Thoracic aorta (tissue), 2 donors: ENCODE measurements at places on chromosomes 4 and X. TPM values are rescaled to one million over a fixed set of nuclear protein-coding genes. Genes with fewer than 3 reads are reported as not detected.

DNA sequence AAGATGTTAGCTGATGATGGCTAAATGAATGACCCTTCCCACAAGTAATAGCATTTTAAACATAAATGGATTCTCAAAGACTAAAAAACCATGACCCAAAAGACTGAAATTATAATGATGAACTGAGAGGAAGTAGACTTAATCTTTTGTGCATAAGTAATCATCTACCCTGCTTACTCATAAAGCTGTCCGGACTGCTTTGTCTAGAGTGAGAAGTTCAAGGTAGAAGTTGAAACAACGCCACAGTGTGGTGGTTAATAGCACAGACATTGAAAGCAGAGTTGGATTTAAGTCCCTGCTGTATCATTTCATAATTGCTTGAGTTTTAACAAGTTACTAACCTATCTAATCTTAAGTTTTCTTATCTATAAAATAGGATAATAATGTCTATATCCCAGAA is 346.6 kb downstream of the CENPC start:
- no peak for DNase-seq

DNA sequence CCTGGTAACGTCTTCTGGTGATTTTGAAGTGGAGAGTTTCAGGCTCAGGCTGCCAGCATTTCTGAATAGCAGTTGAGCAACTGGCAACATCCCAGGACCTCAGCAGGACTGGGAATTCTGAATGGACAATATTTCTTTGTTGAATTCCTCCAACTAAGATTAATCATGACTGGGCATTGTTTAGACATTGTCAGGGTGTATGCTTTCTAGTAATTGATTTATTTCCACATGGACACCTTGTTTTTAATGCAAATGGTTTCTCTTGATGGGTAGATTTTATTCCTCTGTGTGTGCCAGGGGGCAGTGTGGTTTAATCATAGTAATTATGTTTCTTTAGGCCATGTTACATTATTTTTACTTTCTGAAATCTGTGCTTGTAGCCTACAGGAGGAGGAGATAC is 1004.7 kb upstream of the LCORL start:
- no peak for DNase-seq

DNA sequence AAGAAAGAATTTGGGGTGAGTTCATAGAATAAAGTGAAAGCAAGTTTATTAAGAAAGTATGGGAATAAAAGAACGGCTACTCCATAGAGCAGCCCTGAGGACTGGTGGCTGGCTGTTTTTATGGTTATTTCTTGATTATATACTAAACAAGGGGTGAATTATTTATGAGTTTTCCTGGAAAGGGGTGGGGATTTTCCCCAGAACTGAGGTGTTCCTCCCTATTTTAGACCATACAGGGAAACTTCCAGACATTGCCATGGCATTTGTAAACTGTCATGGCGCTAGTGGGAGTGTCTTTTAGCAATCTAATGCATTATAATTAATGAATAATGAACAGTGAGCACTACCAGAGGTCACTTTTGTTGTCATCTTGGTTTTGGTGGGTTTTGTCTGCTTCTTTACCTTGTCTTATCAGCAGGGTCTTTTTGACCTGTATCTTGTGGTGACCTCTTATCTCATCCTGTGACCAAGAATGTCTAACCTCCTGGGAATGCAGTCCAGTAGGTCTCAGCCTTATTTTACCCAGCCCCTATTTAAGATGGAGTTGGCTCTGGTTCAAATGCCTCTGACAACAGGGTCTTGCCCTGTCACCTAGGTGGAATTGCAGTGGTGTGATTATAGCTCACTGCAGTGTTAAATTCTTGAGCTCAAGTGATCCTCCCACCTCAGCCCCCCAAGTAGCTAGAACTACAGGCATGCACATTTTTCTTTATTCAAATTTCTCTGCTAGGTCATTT is 27.1 kb downstream of the RAPGEF2 start:
- DNase-seq: no peak

GRCh38 chr4:4325321-4325720 is 35.3 kb downstream of the ZBTB49 start:
- no peak for DNase-seq

The SHROOM4 gene
- total RNA-seq: 16.0 TPM

- DNase-seq: no peak
Measured at GRCh38 chr4:82201805-82202641, 171.8 kb downstream of the HNRNPD start.

- no peak for DNase-seq
Measured at GRCh38 chrX:44953734-44954502, 80.9 kb downstream of the KDM6A start.

DNA sequence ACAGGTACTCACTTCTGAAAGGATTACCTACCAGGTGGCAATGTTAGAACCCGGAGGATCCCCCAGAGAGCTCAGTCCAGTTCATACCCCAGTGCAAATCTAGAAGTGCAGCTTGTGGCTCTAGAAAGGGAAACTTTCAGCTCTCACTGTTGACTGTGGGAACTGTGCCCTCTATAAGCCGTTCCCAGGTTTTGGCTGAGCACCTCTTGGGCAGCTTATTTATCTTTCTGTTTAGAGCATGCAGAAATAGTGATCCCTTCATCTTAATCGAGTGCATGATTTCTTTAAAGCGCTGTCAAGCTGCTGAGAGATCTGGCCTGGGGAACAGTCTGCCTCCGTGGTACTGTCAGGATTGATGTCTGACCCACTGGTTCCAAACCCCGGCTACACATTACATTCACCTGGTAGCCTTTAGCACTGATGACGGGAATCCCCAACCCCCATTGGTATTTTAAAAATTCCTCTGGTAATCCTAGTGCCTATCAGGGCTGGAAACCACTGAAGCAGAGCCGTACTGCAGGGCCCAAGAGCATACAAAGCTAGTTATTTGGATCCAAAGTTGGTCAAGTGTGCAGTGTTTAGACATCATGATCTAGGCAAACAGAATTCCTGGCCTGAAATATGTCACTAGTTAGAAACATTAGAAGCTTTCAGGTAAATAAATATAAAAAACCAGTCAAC is 103.2 kb downstream of the KLHL8 start:
- no peak for DNase-seq

DNA sequence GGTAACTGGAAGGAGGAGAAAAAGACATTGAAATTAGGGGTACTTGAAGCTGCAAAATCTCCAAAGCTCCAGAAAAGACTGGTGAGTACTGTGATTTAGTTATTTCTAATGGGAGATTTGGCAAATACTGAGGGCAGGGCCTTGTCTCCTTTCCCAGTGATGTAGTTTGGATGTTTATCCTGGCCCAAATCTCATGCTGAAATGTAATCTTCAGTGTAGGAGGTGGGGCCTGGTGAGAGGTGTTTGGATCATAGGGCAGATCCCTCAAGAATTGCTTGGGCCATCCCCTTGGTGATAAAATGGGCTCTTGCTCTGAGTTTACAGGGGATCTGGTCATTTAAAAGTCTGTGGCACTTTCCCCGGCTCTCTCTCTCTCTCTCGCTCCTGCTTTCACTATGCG is 33.1 kb upstream of the GK start:
- DNase-seq: no peak

The KCTD8 gene
- total RNA-seq: 1.8 TPM

DNA sequence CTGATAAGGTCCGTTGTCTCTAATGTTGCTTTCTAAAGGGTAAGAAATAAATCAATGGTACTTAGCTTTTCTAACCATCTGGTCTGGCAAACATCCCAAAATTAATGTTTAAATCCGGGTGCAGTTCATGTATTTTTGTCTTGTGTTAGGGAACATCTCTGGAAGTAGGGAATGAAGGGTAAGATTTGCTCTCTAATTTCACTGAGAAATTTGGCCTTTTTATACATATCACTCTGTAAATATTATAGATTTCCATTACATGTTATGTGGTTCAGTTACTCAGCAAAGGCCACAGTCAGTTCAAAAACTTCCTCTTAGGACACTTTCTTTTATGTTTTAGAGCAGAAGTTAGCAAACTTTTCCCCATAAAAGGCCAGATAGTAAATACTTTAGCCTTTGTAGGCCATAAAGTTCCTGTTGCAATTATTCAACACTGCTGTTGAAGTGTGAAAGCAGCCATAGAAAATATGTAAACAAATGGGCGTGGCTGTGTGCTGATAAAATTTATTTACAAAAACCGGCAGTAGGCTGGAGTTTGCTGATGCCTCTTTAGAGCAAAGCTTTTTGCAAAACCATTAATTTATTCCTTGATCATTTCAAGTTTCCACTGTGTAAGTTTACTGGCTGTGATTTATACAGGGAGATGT is 218.1 kb downstream of the ANTXR2 start:
- no peak for DNase-seq

DNA sequence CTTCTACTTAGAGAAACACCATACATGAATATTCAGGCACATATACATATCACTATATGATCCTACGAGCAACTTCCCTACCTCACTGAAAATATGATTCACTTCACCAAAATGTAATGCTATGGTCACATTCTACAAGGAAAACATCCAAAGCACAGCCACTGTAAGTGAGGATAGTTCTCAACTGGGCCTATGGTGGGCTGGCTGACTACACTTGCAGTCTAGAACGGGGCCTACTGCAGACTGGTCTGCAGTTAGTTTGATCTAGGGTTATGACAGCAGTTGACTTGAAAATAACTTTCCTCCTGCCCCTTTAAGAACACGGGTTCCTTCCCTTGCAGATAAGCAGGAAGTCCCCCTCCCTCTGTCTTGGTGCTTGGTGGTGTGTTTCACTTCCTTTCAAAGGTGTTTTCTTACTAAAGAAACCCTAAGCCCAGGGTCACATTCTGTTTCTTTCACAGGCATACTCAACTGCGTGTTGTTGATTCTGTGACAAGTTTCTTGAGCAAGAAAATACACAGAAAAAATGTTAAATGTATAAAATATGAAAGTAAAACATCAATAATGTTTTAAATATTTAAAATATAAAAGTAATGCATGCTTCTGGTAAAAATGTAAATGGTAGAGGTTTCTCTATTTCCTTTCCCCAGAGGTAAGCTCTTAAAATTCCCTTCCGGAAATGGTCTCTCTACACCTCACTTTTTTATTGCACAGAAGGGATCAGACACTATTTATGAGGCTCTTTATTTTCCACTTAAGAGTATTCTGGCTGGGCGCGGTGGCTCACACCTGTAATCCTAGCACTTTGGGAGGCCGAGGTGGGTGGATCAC is 18.0 kb upstream of the TMSB4X start:
- DNase-seq: no peak

The UGT2B15 gene
- total RNA-seq: not detected

DNA sequence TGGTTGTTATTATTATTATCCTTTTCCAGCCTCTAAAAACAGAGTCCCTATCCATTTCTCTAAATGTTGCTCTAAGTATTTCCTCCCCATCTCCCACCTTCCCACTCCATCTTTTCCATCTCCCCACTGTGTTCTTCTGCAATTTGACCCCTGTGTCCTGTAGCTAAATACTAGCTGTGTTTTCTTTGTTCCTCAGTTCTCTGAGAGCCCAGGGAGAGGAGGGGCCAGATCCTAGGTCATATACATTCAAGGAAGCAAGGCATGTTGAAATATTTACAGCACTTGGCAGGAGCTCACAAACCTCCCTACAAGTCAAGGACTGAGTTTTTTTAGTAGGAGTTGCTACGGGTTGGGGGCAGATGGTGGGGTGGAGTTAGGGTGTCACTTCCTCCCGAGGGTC is 10.5 kb downstream of the SLC16A2 start:
- DNase-seq: no peak

DNA sequence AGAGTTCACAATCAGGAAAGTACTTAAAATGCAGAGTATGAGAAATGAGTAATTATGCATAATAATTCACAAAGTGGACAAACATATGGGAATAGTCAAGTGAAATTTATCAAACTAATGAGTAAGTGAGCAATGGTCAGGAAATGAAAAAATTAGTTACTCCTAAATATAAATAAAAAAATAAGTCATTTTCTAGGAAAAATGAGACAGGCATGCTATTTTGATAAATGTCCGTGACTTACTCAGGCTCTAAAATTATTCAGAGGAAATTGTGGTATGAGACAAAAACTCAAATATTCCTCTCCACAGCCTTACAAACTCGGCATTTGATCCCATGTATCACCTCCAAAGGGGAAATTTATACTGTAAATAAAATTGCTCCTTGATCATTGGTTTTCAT is 181.2 kb downstream of the COX18 start:
- no peak for DNase-seq

- DNase-seq: no peak
Measured at GRCh38 chr4:10666616-10667015, 18.0 kb downstream of the CLNK start.

GRCh38 chr4:55758066-55758465 is 61.5 kb upstream of the EXOC1L start:
- no peak for DNase-seq

- no peak for DNase-seq
Measured at GRCh38 chrX:78527818-78528217, 131.3 kb downstream of the RTL3 start.

- DNase-seq: no peak
Measured at GRCh38 chrX:45711231-45711630, 510.6 kb upstream of the DIPK2B start.

- DNase-seq: no peak
Measured at GRCh38 chr4:37389967-37390580, 145.5 kb downstream of the NWD2 start.

The SPANXA2 gene
- total RNA-seq: not detected

DNA sequence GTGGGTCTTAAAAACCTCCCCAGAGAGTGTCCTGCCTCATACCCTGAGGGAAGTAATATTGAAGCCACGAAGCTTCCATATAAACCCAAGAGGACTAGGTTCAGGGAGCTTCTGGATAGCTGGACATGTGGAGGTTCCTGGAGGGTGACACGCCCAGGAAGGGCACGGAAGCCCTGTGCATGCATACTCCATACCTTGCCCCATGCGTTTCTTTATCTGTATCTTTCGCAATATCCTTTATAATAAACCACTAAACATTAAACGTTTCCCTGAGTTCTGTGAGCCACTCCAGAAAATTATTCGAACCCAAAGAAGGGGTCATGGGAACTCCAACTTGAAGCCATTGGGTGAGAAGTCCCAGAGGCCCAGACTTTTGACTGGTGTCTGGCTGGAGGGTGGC is 45.7 kb upstream of the HPF1 start:
- no peak for DNase-seq

GRCh38 chr4:56681158-56681852 is at the start of gene HOPX:
HOPX (minus strand) TSS chr4:56681296; CDS start chr4:56657816, 23,480 bp downstream.
- no peak for DNase-seq

- DNase-seq: no peak
Measured at GRCh38 chrX:115018944-115019343, 1.5 kb upstream of the IL13RA2 start.
